Lung (tissue), 17 donors: ENCODE measurements at places on chromosomes 5 and 9. TPM values are rescaled to one million over a fixed set of nuclear protein-coding genes. Genes with fewer than 3 reads are reported as not detected.

Gene RNF183
- 0.25 TPM for total RNA-seq

Gene PCDHB15
- total RNA-seq = 3.2 TPM

Gene PCDHB3
- 7.8 TPM for total RNA-seq

Gene LNPEP
- 32.8 TPM for total RNA-seq

Gene KCNIP1
- total RNA-seq = 1.8 TPM

Gene MEGF9
- 22.0 TPM for total RNA-seq

Gene TRIP13
- total RNA-seq = 6.2 TPM

Gene LIFR
- 61.3 TPM for total RNA-seq

Gene PCDHGA7
- total RNA-seq = 2.9 TPM

Gene ZSWIM6
- total RNA-seq = 21.6 TPM

Gene CAMK2A
- 1.6 TPM for total RNA-seq

Gene SOX30
- 0.43 TPM for total RNA-seq

Gene SLC6A7
- 0.06 TPM for total RNA-seq

Gene DBH
- 0.48 TPM for total RNA-seq

Gene NFX1
- total RNA-seq = 43.4 TPM

Gene WDR38
- total RNA-seq = 11.4 TPM

Gene PAEP
- total RNA-seq = 0.37 TPM

Gene SPINK6
- not detected for total RNA-seq
